ENCODE measurements at places on chromosomes 7 and 10. TPM values are rescaled to one million over a fixed set of nuclear protein-coding genes. Genes with fewer than 3 reads are reported as not detected.

Gene CDK13
- 97.6 TPM for total RNA-seq

Gene SEMA3E
- 20.5 TPM for total RNA-seq

DNA sequence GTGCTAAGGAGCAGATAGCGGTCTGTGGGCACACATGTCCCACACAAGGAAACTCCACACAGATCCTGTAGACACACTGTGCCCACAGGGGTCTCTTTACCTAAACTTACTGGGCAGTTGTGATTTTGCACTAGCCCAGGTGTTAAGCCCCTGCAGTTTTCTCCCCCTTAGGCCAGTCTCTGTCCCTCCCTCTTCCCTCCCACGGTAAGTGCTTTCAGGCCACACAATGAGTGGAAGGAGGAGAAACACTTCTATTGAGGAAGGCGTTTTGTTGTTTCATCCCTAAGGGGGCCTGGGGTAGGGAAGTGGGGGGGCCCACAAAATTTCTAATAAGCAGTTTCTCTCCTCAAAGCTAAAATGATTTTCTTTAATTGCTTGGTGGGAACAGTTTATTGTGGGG, 51.4 kb downstream of the FBXW4 start:
- no peak for DNase-seq

- no peak for DNase-seq
These were observed 1.2 kb downstream of the BTRC start for GRCh38 chr10:101355072-101355706.

Measured in body of pancreas (tissue), 4 donors.